DMS53 (cell line): ENCODE measurements at places on chromosomes 6 and 20.

DNA sequence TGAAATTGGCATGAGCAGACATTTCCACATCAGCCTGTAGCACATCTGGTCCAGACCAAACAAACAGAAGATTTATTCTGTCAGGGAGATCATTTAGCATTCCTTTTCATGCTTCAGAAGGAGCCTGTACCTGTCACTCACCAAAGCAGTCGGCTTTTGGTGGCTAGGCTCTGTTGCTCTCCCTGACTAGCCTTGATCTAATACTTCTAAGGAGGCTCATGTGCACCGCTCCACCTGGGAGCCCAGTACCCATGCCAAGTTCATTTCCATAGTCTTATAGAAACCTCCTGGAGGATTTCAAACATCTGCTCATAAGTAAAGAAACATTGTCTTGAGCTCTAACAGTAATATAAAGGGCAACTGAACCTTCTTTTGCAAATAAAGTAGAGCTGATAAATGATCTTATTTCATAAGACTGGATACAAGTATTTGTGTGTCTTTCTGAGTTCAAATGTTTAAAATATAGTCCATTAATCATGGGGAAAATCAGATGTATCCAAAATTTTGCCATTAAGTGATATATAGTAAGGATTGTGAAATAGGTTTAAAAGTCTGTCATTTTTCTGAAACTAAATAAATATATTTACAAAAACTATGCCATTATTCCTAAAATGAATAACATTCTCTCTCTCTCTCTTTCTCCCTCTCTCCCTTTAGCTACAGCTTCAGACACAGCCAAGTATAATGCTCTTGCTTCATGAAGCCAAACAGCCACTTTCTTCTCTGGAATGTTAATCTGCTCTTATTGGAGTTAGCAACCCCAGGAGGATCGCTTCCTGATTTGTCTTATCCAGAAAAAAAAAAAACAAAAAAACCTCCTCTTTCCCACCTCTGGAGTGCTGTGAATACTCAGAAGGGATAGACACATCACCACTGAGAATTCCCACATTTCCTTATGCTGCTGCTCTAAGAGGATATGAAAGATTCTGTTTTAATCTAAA, 192.7 kb upstream of the TFAP2D start:
- DNase-seq: no peak

GRCh38 chr6:127191716-127192115, 73.2 kb downstream of the RSPO3 start:
- DNase-seq: no peak

DNA sequence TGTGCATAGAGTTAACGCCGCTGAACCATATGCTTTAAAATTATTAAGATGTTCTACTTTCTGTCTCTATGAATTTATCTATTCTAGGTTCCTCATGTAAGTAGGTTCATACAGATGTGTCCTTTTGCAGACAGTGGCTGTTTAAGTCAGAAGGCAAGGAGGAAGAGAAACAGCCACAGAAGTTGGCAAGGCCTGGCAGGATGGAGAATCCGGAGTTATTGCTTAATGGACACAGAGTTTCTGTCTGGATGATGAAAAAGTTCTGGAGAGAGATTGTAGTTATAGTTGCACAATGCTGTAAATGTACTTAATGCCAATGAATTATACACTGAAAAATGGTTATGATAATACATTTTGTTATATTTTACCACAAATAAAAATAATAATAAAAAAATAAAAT, 283.6 kb upstream of the CNR1 start:
- no peak for DNase-seq

DNA sequence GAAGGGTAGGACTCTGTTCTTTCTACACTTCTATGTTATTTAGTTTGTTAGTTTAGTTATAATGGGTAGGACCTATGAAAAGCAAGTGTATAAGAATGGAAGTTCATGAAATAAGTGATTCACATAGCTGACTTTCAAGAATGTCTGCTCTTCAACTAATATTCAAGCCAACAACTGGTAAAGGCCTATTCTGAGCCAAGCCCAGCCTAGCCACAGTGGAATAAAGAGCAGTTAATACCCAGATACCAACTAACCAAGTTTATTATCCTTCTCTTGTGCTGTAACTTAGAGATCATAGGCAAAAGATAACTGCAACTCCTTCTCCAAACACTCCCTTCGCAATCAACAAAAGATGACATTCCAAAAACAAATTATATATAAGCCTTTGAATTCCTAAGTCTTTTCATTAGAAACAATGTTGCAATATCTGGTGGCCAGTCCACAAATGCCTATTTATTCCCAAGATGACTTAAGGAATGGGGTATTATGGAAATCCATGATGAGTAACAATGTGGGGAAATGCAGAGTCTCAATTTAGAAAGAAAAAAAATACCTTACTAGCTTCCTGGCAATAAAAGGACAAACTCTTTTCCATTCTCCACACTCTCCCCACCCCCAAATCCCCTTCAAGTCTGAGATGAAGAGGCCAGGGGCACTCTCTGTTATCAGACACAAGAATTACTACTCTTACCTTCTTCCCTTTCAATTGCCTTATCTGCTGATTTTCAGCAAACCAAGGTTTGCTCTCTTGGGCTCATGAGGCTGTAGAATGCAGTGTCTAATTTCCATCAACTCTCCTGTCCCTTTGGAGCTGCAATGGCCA, 27.4 kb downstream of the BTBD9 start:
- DNase-seq: no peak
